ENCODE measurements at places on chromosomes 4 and X. TPM values are rescaled to one million over a fixed set of nuclear protein-coding genes. Genes with fewer than 3 reads are reported as not detected.

DNA sequence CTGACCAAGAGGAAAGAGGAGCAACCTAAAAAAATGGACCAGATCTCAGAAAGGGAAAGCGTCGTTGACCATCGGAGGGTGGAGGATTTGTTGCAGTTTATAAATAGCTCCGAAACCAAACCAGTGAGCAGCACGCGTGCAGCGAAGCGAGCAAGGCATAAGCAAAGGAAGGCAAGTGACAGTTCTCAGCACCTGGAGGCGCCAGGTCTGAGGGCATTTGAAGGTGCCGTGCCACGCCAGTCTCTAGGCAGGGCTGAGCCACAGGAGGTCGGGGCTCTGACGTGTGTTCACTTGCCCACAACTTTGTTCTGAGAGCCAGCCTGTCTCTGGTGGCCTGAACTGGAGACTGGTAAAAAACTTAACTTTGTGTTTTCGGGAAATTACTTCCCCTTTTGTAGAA is 59.7 kb downstream of the TNIP2 start:
- no peak for DNase-seq

GRCh38 chr4:61785761-61786160 is 585.6 kb downstream of the ADGRL3 start:
- DNase-seq: no peak

DNA sequence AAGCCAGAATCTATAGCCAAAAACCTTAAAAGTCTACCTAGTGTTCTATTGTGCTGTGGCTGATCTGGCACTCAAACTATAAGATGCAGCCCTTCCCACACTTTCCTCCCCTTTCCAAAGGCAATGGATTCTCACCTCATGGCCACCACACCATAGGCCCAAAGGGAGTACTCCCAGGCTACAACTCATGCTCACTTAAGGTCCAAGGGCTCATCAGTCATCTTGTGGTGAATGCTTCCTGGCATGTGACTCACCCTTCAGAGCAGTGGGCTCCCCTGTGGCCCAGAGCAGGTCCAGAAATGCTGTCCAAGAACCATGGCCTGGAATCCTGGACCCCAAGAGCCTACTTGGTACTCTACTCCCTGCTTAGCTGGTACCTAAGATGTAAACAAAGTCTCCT is 181.0 kb downstream of the CHRDL1 start:
- DNase-seq: peak; percentile 66

- DNase-seq: no peak
Measured at GRCh38 chrX:72208126-72208800, 26.7 kb downstream of the PIN4 start.

- no peak for DNase-seq
Measured at GRCh38 chr4:108036213-108036612, 46.5 kb downstream of the HADH start.

- peak; percentile 58 for DNase-seq
Measured at GRCh38 chr4:80393246-80393969, 57.9 kb downstream of the CFAP299 start.

DNA sequence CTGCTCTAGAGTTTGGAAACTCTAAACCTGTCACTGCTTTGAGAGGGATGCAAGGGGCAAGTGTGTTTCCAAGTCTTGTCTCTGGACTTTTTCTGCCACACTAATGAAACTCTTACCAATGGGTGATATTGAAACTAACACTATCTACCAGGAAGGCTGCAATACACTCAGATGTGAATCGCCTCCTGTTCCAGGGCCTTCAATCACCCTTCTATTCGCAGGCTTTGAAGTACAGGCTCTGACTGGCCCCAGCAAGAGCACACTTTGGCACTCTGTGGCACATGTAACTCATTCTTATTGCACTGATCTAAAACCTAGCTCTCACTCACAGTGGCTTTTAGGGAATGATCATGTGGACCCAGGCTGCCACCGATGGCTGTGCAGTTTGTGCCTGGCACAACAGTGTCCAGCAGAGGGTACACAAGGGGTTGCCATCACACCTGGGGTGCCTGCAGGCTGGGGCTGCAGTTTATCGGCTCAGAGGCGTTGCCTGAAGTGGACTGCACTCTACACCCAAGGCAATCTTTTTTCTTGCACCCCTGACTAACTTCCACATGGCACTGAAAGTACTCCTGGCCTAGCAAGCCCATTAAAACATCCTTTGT is 210.8 kb downstream of the MGST2 start:
- no peak for DNase-seq

Gene KLF8
- total RNA-seq: not detected

Gene HSFX3
- total RNA-seq: not detected

Gene MND1
- total RNA-seq: 18.4 TPM

- peak; percentile 81 for DNase-seq
Measured at GRCh38 chrX:13387666-13388494, 68.0 kb upstream of the ATXN3L start.

- no peak for DNase-seq
Measured at GRCh38 chr4:16692046-16692445, 206.4 kb downstream of the LDB2 start.

- DNase-seq: no peak
Measured at GRCh38 chrX:141180851-141181250, 3.9 kb upstream of the LDOC1 start.

- DNase-seq: no peak
Measured at GRCh38 chrX:51148848-51149247, 183.8 kb upstream of the NUDT10 start.

DNA sequence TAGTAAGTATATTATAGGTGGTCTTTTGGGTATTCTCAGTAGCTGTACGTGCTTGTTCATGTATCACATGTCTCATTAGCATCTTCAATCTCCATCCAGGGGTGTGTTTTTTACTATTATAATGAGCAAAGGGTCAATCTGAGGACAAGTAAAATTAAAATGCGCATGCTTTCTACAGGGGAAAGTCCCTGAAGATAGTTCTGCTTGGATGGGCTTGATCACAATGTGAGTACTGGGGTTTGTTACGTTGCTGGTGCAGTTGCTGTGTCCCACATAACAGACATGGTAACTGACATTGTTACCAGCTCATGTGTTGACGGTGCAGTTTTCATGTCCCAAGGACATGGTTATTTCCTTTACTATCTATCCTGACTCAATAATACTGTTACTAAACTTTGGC is 65.9 kb downstream of the UCHL1 start:
- DNase-seq: no peak

Gene USP26
- total RNA-seq: not detected

- DNase-seq: no peak
Measured at GRCh38 chr4:7147661-7148310, 44.6 kb upstream of the SORCS2 start.

DNA sequence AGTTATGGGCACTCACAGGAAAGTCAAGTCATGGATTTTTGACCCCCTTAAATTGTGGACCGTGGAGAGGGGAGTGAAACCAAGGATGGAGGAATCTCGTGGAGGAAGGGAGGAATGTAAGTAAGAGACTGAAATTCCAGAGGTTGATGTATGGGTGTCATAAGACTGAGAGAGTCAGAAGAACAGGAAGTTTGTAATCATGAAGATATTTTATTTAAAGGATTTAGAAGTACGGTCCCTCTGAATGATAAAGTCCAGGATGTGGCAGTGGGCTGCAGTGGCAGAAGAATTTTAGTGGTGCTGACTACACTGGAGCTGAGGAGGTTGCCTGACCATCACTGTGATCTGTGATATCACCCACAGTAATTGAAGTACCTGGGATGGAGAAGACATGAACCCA is 57.8 kb downstream of the DCLK2 start:
- peak; percentile 45 for DNase-seq

DNA sequence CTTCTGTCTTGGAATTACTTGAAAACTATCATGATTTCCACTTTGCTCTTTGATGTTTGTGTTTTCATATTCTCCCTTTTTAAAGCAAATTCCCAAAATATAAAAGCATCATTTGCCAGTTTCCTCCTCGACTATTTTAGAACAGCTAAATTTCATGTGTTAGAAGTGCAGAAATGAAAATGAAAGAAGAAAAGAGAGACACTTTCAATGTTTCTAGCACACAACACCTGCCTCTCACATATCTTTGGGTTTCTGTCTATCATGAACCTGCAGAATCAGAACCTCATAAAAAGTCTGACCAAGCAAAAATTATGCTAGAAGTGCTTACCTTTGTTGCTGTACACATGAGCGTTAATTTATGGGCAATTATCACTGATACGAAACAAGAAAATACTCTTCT is 1.9 kb upstream of the NEUROG2 start:
- no peak for DNase-seq

DNA sequence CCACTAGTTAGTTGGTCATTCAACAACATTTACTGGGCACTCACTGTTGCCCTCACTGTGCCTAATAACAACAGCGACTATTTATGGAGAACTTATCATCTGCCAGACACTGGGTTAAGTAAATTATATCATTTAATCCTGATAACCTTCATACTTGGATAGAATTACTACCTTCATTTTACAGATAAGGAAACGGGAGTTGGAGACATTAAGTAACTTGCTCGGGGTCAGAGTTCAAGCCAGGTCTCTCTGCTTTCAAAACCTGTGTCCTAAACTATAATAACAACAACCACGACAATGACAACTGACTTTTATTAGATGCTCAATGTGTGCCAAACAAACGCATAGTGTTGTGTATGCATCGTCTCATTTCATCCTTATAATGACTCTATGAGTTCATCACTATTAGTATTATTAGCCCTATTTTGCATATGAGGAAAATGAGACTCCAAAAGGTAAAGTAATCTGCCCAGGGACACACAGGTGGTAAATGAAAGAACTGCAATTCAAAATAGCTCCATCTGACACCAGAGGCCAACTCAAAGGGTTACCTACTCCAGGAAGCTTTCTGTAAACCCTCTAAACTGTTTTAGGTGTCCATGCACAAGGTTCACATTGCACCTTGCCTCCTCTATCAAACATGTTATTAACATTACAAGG is 98.4 kb upstream of the ACSL4 start:
- no peak for DNase-seq

Gene TRIML2
- total RNA-seq: 0.27 TPM

DNA sequence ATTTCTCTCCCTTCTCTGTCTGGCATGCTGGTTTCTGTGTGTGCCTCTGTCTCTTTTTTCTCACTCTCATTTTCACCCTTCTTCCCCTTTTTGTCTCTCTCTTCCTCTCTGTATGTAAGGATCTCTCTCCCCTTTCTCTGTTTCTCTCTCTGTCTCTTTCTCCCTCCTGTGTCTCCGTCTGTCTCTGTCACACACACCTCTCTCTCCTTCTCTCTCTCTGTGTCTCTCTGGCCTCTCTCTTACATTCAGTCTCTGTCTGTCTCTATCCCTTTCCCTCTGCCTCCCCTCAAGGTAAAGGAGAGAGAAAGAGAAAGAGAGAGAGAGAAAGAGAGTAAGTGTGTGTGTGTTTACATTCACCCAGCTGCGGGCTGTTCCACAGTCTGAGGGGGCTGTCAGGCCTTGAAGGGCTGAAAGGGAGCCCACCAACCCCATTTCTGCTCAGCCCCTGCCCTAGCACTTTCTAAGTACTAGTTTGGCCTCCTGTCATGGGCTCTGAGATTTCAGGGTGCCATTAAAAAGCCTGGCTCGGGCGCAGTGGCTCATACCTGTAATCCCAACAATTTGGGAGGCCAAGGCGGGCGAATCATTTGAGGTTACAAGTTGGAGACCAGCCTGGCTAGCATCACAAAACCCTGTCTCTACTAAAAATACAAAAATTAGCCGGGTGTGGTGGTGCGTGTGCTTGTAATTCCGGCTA is 9.6 kb upstream of the TSPYL2 start:
- DNase-seq: no peak

Gene TCEAL2
- total RNA-seq: 6.8 TPM

Gene NUDT10
- total RNA-seq: not detected

DNA sequence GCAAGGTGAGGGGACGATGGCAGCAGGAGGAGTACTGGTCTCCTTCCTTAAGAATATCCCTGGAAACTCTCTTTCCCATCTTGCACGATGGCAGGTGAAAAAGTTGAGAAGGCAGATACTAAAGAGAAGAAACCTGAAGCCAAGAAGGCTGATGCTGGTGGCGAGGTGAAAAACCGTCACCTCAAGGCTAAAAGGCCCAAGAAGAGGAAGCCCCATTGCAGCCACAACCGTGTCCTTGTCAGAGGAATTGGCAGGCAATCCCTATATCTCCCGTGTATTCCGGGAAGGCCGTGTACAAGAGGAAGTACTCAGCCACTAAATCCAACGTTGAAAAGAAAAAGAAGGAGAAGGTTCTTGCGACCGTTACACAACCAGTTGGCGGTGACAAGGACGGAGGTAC is 40.0 kb downstream of the CRLF2 start:
- no peak for DNase-seq

- DNase-seq: no peak
Measured at GRCh38 chrX:7261672-7262332, 113.8 kb upstream of the PUDP start.

Gene GCNA
- 0.20 TPM for total RNA-seq

DNA sequence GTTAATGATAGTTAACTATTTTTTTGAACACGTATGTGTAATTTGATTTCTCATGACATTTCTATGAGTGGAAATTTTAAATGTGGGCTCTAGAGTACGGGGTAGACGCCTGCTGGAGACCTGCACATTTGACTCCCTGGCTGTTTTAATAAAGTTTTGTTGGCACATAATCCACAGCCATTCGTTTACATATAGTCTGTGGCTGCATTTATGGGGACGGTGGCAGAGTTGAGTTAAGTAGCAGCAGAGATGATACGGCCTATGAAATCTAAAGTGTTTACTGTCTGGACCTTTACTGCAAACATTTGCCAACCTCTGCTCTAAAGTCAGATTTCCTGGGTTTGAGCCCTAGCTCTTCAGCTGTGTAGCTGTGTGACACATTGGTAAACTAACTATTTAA is 118.8 kb downstream of the CHRNA9 start:
- DNase-seq: no peak

GRCh38 chr4:24140892-24141291 is 251.0 kb upstream of the PPARGC1A start:
- no peak for DNase-seq

Gene DDX53
- total RNA-seq: 1.6 TPM

- no peak for DNase-seq
Measured at GRCh38 chr4:7052923-7053715, 9.9 kb downstream of the TADA2B start.

Gene GSX2
- not detected for total RNA-seq

- DNase-seq: no peak
Measured at GRCh38 chrX:25941559-25942250, 196.4 kb upstream of the MAGEB18 start.

DNA sequence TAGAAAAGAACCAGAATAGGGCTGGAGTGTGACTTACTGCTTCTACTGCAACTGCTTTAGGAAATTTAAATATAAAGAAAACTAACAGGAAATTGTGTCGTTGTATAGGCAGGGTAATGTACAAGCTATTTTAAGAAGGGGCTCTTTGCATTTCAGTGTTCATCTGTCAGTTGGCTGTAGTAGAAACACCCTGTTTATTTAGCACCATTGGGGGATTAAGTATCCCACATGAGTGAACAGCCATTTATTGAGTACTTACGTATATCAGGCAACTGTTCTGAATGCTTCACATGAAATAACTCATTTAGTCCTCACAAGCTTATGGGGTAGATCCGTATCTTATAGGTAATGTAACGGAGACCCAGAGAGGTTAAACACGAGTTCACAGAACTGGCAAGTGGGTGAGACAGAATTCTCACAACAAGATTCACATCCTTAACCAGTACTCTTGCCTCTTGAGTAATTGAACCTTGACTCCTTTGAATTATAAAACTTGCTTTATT is 23.9 kb downstream of the STIM2 start:
- DNase-seq: no peak

All from M059J (cell line).